ENCODE measurements at places on chromosomes 16 and 17. TPM values are rescaled to one million over a fixed set of nuclear protein-coding genes. Genes with fewer than 3 reads are reported as not detected.

CCDC40 gene
- total RNA-seq, result 4.8 TPM

RRAD gene
- total RNA-seq, result 36.8 TPM

PRSS21 gene
- total RNA-seq, result 0.29 TPM

POLG2 gene
- total RNA-seq, result 6.9 TPM

GRCh38 chr16:1771864-1772361 is 570 bp upstream of the NME3 start:
- DNase-seq, result no peak

DNA sequence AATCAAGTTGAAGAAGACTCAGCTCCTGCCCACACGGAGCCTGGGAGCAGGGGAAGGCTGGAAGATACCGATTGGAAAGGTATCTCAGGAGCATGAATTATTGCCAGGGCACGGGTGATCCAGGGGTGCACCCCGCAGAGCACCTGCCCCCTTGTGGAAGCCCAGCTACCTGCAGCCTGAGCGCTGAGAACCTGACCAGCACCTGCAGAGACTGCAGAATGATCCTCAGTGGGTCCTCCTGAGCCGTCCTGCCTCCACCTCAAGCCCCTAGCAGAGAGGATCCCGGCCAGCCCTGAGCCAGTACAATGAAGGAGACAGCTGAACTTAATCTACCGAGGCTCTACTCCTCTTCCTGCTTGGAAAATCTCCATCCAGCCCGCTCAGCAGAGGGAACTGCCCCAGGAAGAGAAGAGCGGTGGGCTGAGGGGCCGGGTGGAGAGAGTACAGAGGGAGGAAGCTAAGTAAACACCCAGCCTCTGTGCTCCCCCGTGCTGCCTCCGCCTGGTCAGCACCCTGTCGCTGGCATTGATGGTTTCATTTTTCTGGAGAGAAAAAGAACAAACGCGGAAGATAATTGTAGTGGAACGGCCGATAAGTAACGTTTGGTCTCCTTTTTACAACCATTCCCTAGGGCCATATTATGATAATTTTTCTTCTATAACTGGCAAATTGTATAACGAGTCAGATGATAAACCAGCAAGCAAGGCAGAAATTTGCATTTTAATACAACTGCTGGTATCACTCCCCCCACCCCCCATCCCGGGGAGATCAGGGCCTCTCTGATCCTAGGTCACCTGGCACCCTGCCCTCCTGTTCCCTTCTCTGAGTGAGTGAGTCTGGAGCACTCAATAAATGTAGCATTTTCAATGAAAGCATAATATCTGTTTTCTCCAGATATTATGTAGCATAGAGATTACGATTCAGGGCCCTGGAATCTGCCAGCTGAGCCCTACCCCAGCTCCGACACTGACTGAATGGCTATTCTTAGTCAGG is 204.5 kb upstream of the RPL38 start:
- DNase-seq, result no peak

- DNase-seq, result no peak
Observed at GRCh38 chr16:23310217-23310616, 8.1 kb downstream of the SCNN1B start.

DNA sequence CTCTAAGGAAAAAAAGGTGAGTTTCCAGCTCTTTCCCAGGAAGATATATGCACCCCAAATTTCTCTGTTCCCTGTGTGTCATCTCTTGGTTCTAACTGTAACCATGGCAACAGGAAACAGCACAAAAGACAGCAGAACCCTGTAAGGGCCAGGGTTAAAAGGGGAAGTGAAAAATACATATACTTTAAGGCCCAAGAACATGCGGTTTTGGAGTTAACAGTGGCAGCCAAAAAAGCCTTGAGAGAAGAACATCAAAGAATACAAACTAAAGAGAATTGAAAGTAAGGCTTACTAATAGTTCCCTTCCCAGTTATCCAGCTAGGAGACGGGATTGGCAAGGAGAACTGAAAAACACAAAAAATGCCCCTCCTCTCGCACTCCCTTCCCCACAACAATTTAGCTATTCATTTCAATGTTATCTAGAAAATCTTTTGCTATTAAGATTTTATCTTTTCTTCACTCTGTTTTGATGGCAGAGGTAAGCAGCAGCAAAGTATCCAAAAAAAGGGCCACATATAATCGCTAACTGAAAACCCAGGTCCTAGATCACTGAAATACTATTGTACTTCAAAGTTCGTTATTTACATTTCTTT is 1.5 kb downstream of the SPOP start:
- DNase-seq, result no peak

DNA sequence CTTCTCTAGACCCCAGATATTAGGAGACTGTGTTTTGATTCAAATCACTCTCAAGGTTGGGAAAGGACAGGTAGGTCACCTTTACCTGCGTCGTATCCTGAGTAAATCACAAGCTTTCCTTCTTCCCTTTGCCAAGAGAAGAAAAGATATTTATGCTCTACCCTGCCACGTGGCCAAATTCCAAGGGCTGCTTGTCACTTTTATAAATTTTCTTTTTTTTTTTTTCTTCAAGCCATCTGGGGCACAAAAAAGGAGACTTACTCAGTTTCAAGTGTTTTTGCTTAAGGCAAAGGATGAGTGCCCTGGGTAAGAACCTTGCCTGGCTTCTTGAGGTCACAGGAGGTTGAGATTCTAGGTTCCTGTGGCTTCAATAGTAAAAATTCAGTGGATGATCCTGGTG is 285.1 kb downstream of the TMEM114 start:
- DNase-seq, result no peak

Measured in kidney epithelial cell (primary cell).